T-helper 22 cell (primary cell): ENCODE measurements at places on chromosomes 1 and 21.
A peak's percentile ranks its signal among the peaks of the same experiment; 100 is the strongest.

GRCh38 chr1:239123260-239123659 lies 263.1 kb upstream of the CHRM3 start:
- no peak for DNase-seq

GRCh38 chr1:151156515-151156819 lies at the start of gene TNFAIP8L2:
TSS of gene TNFAIP8L2 (plus strand) at chr1:151156649. CDS start at chr1:151158698, 2,049 bp downstream.
- peak; percentile 56 for DNase-seq

DNA sequence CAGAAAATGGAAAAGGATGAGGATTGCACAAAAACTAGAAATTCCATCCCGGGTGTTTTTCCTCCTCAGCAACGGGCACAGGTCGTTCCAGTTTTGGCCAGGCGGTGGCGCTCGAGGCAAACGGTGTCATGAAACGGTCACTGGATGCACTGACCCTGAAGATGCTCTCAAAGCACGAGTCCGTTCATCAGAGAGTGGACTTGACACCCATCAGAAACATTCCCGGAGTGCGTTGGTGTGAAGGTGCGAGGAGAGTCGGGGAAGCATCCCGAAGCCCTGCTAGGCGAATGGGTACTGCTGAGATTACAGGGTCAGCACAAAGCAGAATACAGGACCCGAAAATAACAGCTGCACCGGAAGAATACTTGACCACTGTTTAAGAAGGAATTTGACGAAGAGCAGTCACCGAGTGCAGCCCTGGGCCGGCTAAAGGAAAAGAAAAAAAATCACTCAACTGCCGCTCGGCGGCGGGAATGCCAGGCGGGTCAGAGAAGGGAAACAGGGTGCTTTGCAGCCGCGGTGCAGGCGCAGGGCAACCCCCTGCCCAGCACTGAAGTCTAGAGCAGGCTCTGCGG lies 71.7 kb upstream of the ETS2 start:
- peak; percentile 16 for DNase-seq

- DNase-seq, result no peak
These were observed 3.3 kb upstream of the MYOG start for GRCh38 chr1:203089001-203089650.

- no peak for DNase-seq
These were observed 445.3 kb downstream of the RWDD3 start for GRCh38 chr1:95679262-95679661.

DNA sequence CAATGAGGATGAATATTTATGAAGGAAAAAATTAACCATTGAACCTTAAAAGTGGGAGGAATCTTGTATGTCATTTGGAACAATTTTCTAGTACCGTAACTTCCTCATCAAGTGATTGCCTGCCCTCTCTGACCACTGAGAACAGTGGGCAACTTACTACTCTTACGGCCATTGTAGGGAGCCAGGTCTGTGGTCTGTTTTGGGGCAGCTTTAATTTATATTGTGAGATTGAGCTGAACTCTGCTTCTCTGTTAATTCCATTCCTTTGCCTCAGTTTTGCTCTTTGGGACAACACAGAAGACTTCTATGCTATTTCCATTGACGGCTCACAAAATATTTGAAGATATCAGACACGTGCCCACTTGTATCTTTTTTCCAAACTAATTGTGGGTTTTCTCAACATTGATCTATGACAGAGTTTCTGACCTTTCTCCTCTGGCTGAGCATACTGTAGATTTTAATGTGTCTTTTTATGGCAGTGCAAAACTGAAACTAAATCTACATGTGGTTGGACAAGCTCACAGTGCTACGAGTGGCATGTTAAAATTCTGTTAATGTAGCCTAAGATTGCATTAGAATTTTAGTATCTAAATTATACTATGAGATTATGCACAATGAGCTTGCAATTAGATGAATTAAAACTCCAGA lies 27.8 kb upstream of the ZNF281 start:
- DNase-seq, result no peak

GRCh38 chr1:161088587-161089110 lies 709 bp downstream of the NECTIN4 start:
- DNase-seq, result no peak

DNA sequence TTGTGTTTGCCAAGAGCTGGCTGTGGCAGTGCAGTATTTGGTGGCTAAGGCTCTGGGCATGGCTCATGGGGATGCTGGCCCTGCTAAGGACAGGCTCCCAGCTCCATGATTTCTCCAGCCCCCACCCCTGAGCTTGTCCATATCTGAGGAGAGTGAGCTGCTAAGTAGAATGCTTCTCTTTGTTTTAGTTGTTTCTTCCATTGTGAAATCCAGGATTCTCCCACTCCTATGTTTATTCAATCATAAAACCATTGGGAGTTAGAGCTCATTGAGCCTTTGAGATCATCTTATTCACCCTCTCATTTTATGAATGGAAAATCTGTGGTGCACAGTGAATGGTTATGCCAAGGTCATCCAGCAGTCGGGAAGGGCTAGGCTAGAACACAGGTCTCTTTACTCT lies 188.8 kb downstream of the TNR start:
- no peak for DNase-seq

- DNase-seq, result no peak
These were observed 456.1 kb upstream of the PROX1 start for GRCh38 chr1:213531369-213532310.

- DNase-seq, result no peak
These were observed 708 bp downstream of the CDA start for GRCh38 chr1:20589331-20590278.

DNA sequence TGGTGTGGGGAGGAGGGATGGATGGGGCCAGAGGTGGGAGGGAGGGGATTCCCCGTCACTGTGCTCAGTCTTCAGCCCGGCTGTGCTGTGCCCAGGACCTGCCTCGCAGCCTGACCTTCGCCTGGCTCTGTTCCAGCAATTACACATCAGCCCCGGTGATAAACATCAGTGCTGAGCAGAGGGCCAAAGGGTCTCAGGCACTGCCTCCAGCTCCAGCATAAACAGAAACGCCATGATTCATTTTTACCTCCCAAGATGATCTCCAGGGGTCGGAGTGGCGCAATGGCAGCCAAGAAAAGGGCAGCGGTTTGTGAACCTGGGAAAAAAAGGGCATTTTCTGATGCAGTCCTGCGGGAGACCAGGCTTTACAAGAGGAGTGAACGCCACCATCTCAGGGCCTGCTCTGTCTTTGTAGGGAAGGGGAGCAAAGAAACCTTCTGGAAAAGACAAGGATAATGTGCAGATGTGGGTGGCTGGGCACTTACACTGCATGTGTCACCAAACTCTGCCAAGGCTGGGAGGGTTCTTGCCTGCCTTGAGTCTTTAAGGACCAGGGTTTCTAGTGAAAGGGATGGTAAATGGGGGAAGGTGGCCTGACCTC lies 28.1 kb downstream of the SHISA4 start:
- DNase-seq, result no peak

- DNase-seq, result no peak
These were observed 57.9 kb upstream of the SSBP3 start for GRCh38 chr1:54464031-54464476.

- DNase-seq, result no peak
These were observed 16.8 kb downstream of the DHX9 start for GRCh38 chr1:182855911-182856310.

DNA sequence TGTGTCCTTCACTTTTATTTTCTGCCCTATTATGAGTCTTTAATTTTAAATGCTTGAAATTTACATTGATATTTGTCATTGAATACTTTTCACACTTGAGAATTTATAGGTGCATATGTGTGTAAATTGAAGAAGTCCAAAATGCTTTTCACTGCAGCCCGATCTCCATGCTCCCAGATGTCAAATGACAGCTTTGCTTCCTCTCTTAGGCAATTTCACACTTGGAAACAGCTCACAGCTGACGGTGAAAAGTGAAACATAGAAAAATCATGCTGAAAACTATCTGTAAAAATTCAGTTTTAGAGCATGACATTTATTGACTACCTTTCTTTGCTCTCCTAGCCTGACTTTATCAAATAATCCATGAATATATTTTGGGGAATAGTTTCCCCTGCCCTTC lies 196.0 kb downstream of the RPS6KC1 start:
- DNase-seq, result no peak

DNA sequence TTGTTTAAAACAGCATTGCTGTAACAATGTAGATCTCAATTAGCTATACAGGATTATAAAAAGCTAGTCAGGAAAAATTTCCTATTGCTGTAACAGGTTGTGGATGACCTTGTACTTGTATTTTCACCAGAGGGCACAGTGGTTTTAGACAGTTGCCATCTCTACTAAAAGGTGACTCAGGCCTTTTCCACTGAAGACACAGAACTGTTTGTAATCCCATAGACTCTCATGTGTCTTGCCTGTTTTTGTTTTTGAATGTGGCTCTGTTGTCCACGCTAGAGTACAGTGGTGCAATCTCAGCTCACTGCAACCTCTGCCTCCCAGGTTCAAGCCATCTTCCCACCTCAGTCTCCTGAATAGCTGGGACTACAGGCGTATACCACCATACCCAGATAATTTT lies 5.9 kb downstream of the MTFR1L start:
- DNase-seq, result no peak

DNA sequence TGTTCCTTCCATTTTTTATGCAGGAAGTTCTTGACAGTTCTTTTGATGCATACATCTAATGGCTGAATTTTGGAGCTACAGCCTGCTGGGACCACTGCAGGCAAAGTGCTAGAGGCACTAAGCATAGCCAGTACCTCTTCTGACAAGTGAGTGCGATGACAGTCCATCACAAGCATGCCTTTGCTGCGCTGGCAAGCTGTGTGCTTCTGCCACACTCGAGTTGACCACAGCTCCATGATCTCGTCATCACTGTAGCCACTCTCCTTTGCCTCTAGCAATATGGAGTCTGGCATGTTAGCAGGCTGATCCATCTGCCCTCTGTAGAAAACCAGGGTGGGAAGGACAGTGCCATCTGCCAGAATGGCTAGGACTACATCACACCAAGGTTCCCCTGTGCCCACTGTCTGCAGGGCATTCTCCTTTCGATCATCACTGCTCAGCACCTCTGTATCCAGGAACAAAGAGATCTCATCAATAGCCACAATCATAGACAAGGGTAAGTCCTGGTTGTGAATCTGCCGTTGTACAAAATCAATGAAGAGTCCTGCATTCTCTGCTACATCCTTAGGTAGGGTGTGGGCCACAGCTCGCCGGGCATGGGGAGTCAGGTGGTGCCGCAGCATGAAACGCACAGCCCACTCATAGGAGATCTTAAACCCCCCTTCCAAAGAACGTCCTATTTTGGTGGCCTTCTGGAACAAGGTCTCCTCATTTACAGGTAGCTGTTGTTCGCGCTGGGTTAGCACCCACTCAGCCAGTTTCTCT lies 6.0 kb downstream of the PSMB4 start:
- no peak for DNase-seq

DNA sequence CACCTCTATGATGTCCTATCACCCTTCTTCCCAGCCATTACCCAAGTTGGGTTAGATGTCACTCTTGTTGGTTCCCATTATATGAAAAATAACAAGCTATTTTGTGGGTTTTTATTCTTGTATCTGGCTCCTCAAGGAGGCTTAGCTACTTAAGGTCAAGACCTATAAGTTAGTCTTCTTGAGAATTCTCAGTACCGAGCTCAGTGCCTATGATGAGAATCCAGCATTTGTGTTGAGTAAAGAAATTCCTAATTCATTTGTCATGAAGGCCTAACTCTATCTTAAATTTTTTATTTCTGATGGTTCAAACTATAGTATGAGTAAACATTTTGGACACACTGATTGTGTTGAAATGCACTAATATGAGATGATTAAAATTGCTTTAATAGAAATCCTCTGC lies 15.9 kb downstream of the NUF2 start:
- DNase-seq, result no peak

- no peak for DNase-seq
These were observed 156.1 kb downstream of the KIF26B start for GRCh38 chr1:245310571-245311531.

GRCh38 chr1:22246755-22247480 lies 104.0 kb upstream of the WNT4 start:
- DNase-seq, result no peak

- no peak for DNase-seq
These were observed 350.9 kb downstream of the S1PR1 start for GRCh38 chr1:101587741-101588140.

- DNase-seq, result no peak
These were observed 573.3 kb downstream of the PTPRU start for GRCh38 chr1:29809446-29810120.

DNA sequence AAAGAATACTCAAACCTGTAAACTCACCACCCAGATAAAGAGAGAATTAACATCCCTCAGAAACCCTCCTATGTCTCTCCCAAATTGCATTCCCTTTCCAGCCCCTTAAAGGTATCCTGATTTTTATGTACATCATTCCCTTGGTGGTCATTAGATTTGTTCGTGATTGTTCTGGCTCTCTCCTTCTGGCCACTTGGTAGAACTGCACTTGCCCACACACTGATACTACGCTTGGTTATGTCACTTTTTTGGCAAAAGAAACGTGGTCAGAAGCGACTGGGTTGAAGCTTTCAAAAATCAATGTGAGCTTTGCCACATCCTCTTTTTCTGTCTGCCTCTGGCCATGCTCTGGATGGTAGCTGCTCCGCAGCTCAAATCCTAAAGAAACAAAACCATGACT lies 76.3 kb downstream of the KRTAP19-8 start:
- no peak for DNase-seq

- DNase-seq, result no peak
These were observed 185.2 kb downstream of the VPS13D start for GRCh38 chr1:12415038-12415466.

DNA sequence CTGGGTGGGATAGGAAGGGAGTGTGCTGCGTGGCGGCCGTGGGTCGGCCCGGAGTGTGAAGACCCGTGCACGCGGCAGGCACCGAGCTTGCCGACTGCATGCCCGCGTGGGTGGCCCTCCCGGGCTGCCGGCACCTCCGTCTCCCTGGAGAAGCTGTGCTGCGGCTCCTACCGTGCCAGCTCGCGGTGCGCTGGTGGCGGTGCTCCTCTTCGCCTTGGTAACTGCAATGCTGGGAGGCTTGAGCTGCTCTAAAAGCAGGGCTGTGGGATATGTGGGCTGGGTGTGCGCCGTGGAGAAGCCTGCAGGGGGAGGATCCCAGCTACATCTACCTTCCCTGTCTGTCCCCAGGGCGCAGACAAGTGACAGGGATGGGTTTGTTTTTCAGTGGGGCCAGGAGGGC lies 2.4 kb downstream of the GABRD start:
- no peak for DNase-seq

GRCh38 chr1:78044796-78045562 lies 787 bp upstream of the GIPC2 start:
- no peak for DNase-seq

GRCh38 chr1:92854101-92854785 lies 22.4 kb downstream of the RPL5 start:
- no peak for DNase-seq

- DNase-seq, result no peak
These were observed 1.7 kb downstream of the PIP5K1A start for GRCh38 chr1:151199873-151200581.

- no peak for DNase-seq
These were observed 91.6 kb downstream of the GALNT2 start for GRCh38 chr1:230158415-230159291.

DNA sequence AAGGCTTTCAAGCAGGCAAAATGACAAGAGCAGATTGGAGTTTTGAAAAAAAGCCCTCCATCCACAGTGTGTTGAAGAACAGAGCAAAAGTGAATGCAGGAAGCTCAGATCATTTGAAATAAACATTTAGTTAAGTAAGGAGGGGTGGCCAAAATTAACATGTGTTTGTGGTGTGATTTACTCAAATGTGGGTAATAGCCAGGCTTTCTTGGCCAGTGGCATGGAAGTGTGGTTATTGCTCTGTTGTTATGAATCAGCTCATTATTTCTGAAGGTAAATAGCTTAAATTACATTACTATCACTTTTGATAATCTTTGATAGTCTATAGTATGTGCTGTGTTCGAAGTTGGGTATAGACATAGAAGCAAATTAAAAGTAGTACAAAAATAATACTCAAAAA lies 485.9 kb downstream of the LMO4 start:
- no peak for DNase-seq
